ENCODE measurements at places on chromosomes 5 and 9. TPM values are rescaled to one million over a fixed set of nuclear protein-coding genes. Genes with fewer than 3 reads are reported as not detected.

Gene HSD17B4
- 117 TPM for total RNA-seq

Gene PAPPA
- not detected for total RNA-seq

Gene ACTBL2
- total RNA-seq, result not detected

Gene C5orf58
- total RNA-seq, result not detected

Gene LIFR
- total RNA-seq, result 0.05 TPM

Gene NPDC1
- 36.0 TPM for total RNA-seq

Gene ARL14EPL
- not detected for total RNA-seq

Gene GHR
- not detected for total RNA-seq

Gene NEK6
- total RNA-seq, result 16.1 TPM

Gene LCN9
- total RNA-seq, result not detected

Gene RGS3
- total RNA-seq, result 54.4 TPM

Gene OR13F1
- not detected for total RNA-seq

Gene CLIC3
- total RNA-seq, result 0.61 TPM

Gene FSTL4
- total RNA-seq, result 0.36 TPM

Gene SPINK7
- not detected for total RNA-seq

Gene EIF4EBP3
- 16.6 TPM for total RNA-seq

Gene SH2D3C
- 34.5 TPM for total RNA-seq

Gene WNT8A
- total RNA-seq, result not detected

Gene TRPM6
- 0.02 TPM for total RNA-seq

Gene ZNF462
- total RNA-seq, result 0.64 TPM

Gene NR6A1
- 0.61 TPM for total RNA-seq

Gene BTNL8
- total RNA-seq, result not detected

Gene MED7
- 19.2 TPM for total RNA-seq

Gene NKD2
- 0.41 TPM for total RNA-seq

Gene MOB3B
- 0.38 TPM for total RNA-seq

Gene IFNB1
- total RNA-seq, result 1.7 TPM

Gene SNCAIP
- total RNA-seq, result not detected

Gene CMYA5
- 0.26 TPM for total RNA-seq

Gene AGPAT2
- 16.8 TPM for total RNA-seq

Gene SV2C
- total RNA-seq, result 0.02 TPM

Gene CCNB1
- total RNA-seq, result 178 TPM

Gene FOXD4L3
- not detected for total RNA-seq

Gene SOHLH1
- not detected for total RNA-seq

Gene FRMPD1
- not detected for total RNA-seq
